Breast epithelium (tissue), 4 donors: ENCODE measurements at places on chromosomes 7 and 10. TPM values are rescaled to one million over a fixed set of nuclear protein-coding genes. Genes with fewer than 3 reads are reported as not detected.

- no peak for DNase-seq
Measured at GRCh38 chr10:42932735-42933447, 144.0 kb upstream of the RET start.

DNA sequence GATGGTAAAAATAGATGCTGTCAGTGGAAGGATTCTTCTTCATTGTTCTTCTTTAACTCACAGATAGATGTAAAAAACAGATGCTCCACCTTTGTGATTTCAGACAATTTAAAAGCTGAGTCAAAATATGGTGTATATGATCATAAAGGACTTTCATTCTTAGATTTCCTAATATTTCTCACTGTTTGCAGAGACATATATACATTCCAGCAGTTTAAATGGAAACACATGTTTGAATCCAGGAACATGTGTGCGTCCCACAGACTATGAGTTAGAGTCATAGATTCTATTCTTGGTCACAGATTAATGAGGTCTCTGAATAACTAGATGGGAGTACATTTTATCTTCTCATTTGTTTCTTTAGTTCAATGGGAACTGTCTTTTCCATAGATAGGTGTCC is 109.6 kb downstream of the BICC1 start:
- no peak for DNase-seq

GRCh38 chr10:69092959-69093850 is 5.3 kb downstream of the SRGN start:
- peak; percentile 63 for DNase-seq

DNA sequence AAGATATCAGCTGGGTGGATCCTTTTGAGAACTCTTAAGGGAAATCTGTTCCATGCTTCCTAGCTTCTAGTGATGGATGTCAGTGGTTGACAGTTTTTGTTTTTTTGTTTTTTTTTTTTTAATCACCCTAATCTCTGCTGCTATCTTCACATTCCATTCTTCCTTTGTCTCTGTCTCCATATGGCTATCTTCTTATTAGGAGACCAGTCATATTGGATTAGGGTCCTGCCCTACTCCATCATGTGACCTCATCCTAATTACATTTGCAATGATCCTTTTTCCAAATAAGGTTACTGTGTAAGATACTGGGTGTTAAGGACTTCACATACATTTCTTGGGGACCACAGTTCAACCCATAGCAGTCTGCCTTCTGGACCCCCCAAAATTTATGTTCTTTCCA is 69.7 kb downstream of the MLLT10 start:
- DNase-seq: no peak

DNA sequence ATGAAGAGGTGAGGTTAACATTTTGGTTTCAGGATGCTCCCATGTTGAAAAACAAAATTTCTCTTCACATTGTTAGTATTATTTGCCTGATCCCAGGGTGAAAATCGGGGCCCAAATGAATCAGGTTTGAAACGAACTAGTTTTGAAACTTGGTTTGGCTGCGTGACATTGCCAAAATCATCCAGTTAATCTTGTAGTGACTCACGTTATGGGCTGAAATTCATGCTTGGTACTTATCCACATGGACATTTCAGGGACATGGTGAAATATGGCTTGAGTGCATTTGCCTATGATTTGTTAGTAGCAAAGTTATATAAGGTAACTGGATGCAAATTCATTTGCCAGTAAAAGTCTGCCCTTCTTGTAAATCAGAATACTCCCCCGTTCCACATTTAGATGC is 97.3 kb downstream of the CFAP58 start:
- DNase-seq: no peak

DNA sequence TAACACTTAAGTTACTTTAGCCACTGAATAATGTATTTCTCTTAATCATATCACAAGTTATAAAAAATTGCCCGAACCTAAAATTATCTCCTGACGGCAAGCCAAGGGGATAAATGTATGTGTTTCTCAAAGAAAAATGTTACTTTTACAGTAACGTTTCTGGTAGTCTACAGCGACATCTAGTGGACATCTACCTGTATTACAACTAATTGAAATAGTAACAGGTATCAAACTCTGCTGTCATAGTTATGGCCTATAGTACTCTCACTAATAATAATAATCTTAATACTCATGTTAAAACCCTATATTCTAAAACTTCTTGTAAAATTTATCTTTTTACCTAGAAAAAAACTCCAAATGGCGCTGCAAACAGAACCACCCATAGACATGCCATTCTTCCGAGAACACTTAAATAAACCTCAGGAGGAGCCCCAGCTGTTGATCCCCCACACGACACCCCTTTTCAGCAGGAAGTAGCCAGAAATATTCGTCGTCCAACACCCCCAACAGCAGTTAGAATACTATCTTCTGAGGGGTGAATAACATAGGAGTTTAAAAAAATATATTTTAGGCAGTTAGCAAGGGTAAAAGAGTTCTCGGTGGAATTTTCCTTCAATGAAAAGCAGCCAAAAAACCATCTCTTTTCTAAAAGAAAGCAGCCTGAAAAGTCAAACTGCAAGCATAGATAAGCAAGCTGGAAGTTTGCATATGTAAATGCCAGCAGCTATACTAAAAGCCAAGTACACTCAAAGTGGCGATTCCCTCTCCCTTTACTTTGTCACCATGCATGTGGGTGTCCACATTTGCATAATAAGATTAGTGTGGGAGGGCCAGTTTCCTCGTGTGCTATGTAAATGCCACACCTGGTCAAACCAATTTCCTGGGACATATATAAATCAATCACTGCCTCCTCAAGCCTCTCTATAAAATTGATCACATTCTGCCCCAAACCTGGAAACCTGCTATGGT is 40.5 kb upstream of the ZNF107 start:
- no peak for DNase-seq

GRCh38 chr7:68823996-68824780 is 774.1 kb upstream of the AUTS2 start:
- no peak for DNase-seq

- DNase-seq: no peak
Measured at GRCh38 chr10:75736889-75737579, 305.6 kb downstream of the LRMDA start.

DNA sequence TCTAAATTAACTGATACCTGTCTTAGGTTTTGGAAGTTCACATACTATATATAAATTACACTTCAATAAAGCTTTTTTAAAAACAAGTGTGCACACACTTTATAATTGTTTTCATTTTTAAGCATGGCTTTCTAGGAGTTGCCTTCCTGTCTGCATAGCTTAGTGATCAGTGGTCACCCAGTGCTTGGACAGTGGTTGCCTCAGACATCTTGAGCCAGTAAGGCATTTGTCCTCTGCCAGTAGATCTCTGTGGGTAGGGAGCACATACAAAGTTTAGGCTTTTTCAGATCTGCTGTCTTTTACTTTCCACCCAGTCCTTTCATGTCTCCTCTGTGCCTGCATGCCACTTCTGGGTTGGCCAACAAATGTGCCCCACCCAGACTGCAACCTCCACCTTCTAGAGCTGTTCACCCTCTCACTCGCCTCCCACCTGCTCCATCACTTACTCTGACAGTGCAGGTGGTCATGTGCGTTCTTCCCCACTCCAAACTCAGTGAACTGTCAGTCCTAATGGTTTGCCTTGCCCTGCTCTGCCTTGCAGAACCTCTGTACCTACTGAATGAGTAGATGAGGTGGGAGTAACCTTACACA is 31.7 kb downstream of the TPST1 start:
- no peak for DNase-seq

DNA sequence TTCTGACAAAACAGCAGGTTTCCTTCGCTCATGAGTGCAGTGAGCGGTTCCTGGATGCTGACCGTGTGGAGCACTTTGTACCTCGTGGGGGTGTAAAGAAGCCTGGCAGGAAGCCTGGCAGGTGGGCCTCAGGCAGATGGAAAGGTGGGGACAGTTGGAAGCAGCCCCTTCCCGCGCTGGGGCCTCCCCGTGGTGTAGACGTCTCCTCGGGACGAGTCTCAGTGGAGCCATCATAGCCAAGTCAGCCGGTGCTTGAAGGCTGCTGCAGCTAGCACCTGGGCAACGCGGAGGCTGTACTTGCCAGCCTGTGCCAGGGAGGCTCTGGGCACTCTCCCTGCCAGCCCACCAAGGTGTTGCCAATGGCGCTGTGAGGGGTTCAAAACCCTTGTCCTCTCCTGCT is 154.5 kb downstream of the WDR37 start:
- DNase-seq: no peak

GRCh38 chr7:74044366-74045350 is 16.7 kb downstream of the ELN start:
- DNase-seq: no peak

DNA sequence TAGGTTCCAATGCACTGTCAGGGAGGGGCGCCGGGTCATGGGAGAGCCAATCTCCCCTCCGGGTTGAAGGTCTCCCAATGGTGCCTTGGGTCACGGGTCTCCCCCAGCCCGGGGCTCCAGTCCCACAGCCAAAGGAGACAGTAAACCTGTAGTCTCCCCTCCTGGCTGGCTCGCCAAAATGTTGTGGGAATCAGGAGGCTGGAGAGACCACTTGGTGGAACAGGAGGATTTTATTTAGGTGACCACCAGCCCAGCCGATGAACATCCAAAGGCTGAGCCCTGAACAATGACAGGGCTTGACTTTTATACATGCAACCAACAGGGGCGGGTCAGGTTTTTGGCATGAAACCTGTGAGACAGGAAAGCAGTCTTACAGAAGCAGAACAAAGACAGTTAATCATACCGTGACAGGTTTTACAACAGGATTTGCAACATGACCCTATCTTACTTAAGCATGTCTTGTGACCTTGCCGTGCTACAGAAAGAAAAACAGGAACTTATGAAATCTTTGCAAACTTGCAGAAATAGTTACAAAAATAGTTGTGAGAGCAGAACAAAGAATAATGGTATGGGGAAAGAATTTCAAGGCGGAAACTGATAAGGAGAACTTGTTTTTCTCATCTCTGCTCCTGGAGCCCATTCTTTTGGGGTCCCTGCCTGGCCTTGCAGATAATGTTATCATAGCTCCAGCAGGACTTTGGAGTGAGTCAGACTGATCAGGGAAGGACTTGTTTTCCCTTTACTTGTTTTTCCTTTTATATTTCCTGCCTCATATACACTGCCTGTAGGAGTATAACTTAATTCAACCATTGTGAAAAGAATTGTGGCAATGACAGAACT is 7.1 kb downstream of the ERV3-1 start:
- DNase-seq: no peak

- DNase-seq: no peak
Measured at GRCh38 chr7:148222721-148223120, 367.8 kb upstream of the C7orf33 start.

- no peak for DNase-seq
Measured at GRCh38 chr7:96649981-96650380, 59.7 kb downstream of the SEM1 start.

DNA sequence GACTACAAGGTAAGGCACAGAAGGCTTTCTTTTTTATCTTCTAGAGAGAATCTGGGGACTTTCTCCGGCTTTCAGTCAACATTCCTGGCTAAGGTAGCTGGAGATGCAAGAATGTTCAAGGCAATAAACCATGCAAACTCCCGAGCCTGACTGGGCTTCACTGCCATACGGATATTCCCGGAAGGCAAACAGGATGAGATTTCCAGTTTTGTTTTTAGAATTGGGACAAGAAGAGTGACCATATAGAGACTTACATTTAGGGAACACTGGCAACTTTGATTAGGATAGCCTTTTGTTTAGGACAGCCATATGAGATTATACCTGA is 269 bp downstream of the CALD1 start:
- DNase-seq: no peak

- DNase-seq: no peak
Measured at GRCh38 chr7:22108151-22108845, 162.6 kb upstream of the CDCA7L start.

GRCh38 chr7:24864214-24864817 is 107.1 kb upstream of the GSDME start:
- no peak for DNase-seq

- DNase-seq: no peak
Measured at GRCh38 chr7:46525876-46526275, 604.8 kb upstream of the IGFBP3 start.

- DNase-seq: no peak
Measured at GRCh38 chr7:111783854-111784253, 221.6 kb upstream of the IMMP2L start.

- no peak for DNase-seq
Measured at GRCh38 chr10:34908481-34908880, 93.4 kb upstream of the PARD3 start.

DNA sequence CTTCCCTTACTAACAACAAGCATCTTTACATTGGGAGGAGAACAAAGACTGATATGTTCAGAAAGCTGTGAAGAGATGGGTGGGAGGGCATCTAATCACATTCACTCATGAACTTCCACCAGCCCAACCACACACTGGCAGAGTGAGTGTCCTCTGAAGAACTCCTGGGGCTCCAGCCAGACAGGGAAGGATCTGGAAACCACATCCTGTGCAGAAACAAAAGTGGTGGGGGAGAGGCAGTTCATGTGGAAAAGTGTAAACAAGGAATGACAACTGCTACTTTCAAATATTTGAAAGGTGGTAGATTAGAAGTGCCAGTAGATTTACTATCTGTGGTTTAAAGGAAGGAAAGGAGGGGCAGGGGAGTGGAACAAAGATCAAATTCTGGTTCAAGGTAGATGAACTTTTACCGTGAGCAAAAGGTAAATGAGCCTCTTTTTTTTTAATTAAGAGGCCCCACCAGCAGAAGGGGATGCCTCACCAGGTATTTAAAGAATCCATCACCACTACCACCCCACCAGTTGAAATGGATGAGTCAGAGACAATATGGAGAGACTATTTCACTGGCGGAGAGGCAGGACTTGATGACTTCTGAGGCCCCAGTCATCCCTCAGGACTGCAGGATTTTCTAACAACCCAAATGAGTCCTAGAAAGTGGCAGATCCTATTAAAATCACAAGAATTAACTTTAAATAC is 34.5 kb downstream of the GOT1 start:
- DNase-seq: peak; percentile 39

DNA sequence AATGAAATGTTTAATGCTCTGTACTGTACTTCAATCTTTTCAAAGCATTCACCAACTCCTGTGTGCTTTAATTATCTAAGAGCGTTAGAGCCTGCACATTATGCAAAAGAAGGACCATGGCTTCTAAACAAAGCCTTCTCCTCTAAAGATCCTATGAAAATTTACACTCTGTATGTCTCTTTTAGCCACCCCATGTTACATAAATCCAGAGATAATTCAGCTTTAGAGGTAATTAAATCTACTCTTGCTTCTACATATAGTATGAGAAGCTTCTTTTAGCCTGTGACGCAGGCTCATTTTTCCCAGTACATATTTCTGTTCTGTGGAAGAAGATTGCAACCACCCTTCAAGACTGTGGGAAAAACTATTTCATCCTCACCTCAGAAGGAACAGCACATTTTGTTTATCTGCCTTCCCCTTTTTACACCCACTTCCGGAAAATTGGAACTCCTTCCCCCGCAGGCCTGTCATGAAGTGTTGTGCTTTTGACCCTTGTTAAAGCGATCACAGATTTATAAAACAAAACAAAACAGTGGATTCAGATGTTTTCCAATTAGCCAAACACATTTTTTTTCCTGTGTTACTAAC is 8.1 kb upstream of the TAS2R16 start:
- no peak for DNase-seq

GRCh38 chr10:26485150-26485941 is 47.2 kb downstream of the APBB1IP start:
- no peak for DNase-seq

SPDYE2B gene
- not detected for total RNA-seq

CH25H gene
- 2.0 TPM for total RNA-seq

LGI1 gene
- not detected for total RNA-seq

NPY gene
- not detected for total RNA-seq

GPR26 gene
- not detected for total RNA-seq

GSAP gene
- 25.8 TPM for total RNA-seq

ADCYAP1R1 gene
- total RNA-seq: 2.6 TPM

TAS2R3 gene
- 2.2 TPM for total RNA-seq

ZNF727 gene
- 19.0 TPM for total RNA-seq

RPEL1 gene
- not detected for total RNA-seq

CADPS2 gene
- 66.5 TPM for total RNA-seq

RBP4 gene
- 63.5 TPM for total RNA-seq

TMEM178B gene
- 0.33 TPM for total RNA-seq
